ENCODE measurements at places on chromosomes 16 and 17.

- DNase-seq, result no peak
Observed at GRCh38 chr17:71983828-71984227, 137.0 kb upstream of the SOX9 start.

DNA sequence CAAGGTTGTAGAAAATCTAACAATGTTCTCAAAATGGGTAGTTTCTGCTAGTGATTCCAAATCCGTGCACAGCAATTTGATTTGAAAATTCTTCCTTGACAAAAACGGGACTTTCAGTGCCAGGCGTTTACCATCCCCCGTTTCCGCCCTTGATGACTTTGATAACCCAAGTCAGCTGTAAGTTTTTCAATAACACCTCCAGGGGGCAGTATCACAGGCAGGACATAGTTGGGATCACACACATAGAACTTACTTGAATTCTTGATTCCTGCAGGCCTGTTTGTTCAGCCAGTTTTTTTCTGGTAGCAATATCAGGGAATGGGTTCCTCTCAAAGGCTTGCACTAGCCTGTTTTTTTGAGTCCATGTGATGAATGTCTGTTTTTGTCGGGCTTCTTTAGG is 5.6 kb downstream of the DUXB start:
- DNase-seq, result no peak

DNA sequence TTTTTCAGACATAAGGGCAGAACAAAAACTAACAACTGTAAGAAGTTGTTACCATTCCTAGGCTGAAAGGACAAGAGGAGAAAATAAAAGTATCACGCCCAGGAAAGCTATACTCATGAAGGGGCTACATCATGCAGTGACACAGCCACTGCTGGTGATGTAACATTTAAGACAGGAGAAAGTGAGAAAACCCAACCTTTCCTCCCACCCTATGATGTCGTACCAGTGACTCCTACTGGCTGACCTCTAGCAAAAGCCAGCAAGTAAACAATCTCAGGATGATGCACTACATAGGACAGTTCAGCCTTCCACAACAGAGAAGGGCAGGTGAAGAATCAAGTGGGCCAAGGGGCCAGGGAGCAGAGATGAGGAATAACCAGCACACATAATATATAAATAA is 14.0 kb upstream of the OR1E2 start:
- DNase-seq, result no peak

- DNase-seq, result no peak
Observed at GRCh38 chr16:73526011-73526804, 478.3 kb upstream of the ZFHX3 start.

DNA sequence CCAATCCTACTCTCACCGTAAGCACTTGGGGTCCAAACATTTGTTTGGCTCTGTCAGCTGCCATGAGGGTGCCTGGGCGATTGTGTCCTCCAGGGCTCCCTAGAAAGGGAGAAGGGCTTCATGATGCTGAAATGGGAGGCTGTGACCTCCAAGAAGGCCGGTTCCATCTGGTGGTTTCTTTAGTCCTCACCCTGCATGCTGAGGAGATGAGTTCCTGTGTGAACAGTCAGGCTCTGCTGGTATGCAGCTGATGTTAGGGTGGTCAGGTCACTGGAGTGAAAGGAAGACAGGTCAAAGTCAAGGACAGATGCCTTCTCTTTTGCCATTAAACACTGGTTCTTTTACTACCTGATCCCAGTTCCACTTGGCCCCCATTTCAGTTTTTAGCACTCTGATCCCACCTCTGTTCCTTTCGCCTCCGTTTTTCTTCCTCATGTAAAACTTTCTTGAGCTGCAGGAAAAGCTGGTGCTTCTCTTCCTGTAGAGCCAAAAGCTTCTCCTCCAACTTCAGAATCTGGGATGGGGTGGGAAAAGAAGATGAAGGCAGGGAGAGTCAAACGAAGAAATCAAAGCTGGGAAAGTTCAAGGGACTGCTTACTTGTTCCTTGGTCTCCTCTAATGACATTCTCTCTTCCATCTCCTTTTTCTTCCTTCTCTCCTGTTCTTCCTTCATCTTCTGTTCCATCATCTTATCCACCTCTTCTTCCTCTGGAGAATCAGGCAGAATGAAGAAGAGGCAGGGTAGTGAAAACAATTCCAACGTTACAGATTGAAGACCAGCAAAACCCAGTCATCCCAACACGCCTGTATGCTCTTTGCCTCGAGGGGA is 1.1 kb downstream of the GPS2 start:
- DNase-seq, result no peak

DNA sequence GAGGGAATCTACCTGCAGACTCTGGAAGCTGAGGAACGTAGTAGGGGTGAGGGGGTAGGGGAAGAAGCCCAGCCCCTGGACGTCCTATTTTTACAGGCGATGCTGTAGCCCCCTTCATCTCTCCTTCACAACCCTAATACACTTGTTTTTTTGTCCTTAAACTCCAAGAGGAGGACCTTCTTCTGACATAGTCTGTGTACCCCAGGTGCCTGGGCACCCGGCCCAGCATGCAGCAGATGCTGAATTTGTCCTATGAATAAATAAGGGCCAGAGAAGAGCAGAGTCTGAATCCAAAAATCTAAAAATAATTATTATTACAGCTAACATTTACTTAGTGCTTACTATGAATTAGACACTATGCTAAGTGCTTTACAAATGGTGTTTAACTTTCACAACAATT is 5.1 kb downstream of the KIF18B start:
- no peak for DNase-seq
